ENCODE measurements at places on chromosomes 4 and X.

DNA sequence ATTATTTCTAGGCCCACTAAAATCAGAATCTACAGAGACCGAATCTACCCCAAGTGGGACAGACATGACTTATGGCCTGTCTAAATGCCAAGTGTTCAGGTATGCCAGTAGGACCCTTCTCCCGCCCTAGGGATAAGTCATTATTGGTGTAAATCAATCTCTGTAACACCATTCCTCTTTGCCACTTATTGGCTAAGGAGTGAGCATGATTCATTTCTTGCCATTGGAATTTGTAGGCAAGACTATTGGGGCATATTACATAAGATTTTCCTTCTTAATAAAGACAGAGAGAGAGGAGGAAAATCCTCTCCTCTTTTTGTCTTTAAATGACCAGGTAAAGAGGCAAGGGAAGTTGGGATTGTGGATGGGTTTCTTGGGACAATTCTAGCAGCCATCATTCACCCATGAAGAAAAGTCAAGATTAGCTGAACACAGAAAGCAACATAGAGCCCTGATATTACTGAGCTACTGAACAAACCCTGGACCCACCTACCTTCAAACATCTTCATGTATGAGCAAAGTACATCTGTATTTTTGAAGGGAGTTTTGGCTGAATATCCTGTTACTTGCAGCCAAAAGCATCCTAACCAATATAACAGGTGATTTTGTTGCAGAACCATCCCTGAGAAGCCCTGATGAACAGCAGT lies 2.6 kb downstream of the SLC9B2 start:
- no peak for DNase-seq

DNA sequence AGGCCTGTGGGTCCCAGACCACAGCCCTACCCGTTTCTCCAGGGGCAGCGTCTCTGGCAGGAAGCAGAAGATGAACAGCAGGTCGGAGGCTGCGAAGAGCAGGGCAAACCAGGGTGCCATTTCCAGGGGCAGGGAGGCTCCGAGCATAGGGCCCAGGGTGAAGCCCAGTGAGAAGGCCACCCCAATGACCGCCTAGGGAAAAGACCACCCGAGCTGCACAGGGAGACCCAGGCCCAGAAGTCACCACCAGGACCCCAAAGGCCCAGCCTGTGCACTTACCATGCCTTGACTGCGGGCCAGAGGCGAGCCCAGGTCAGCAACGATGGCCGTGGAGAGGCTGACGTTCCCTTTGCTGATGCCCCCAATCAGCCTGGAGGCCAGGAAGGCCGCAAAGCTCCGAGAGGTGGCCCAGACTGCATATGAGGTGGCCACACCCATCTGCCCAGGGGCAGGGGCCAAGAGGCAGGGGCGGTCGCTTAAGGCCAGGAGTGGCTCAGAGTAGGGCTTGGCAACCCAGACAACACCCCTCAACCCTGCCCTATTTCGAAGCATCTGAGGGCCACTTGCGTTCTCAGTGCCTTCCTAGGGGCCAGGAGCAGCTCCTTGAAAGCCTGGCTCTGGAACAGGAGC lies 30.8 kb downstream of the NOP14 start:
- DNase-seq = no peak

DNA sequence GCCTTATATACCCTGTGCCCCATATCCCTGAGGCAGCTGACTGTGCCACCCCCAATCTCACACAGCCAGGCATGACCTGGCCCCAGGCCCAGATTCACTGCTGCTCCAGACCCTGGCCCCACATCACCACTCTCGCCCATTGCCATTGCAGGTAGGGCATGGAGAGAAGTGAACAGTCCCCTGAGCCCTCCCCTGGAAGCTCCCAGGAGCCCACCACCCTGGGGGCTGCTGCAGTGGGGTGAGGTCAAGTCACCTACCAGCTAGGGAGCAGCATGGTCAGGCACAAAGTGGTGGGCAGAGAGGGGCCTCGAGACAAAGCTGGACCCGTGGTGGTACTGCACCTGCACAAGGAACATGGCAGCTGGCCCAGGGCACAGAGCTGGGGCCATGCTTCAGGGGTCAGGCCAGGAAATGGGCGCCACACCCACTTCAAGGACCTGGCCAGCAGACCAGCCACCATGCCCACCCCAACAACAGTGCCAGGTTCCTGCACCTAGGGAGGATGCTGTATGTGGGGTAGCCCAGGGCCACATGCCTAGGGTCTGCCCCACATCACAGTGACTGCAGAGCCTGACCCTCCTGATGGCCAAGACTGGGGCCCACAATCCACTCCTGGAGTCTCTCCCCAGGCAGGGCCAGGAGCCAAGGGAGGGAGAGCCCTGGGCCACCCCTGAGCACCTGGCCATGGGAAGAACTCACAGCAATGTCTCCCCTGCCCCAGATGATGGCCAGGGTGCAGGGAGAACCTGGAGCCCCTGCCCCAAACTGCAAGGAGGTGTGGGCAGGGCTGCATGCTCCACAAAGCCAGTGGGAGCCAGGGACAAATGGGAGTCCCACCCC lies 58.5 kb downstream of the COX18 start:
- DNase-seq = no peak

DNA sequence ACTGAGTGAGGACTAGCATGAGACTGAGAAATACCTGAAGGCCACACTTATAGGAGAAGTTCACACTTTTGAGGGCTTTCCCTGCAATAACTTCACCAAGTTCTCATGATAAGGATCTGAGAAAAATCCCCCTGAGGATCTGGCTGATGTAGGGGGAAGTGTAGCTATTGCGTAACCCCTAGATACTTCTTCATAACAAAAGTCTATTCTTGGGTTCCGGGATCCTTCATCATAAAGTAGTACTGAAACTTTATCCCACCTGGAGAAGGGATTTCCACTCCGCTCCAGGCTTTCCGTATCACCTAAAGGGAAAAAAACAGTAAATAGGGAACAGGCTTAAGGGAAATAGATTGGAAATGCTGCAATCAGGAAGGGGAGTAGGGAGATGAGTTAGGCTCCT lies 13.3 kb downstream of the USP27X start:
- DNase-seq = no peak

- DNase-seq = no peak
These were observed 51.4 kb downstream of the NPY5R start for GRCh38 chr4:163395055-163395454.

GRCh38 chr4:166143227-166143626 lies 270.2 kb downstream of the TLL1 start:
- DNase-seq = no peak

- no peak for DNase-seq
These were observed 9.9 kb downstream of the FAM200B start for GRCh38 chr4:15691346-15692135.

DNA sequence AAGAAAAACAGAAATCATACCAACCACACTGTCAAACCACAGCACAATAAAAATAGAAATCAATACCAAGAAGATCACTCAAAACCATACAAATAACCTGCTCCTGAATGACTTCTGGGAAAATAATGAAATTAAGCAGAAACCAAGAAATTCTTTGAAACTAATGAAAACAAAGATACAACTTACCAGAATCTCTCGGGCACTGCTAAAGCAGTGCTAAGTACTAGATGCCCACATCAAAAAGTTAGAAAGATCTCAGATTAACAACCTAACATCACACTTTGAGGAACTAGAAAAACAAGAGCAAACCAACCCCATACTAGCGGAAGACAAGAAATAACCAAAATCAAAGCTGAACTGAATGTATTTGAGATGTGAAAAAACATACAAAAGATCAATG lies 33.2 kb downstream of the AWAT2 start:
- no peak for DNase-seq

DNA sequence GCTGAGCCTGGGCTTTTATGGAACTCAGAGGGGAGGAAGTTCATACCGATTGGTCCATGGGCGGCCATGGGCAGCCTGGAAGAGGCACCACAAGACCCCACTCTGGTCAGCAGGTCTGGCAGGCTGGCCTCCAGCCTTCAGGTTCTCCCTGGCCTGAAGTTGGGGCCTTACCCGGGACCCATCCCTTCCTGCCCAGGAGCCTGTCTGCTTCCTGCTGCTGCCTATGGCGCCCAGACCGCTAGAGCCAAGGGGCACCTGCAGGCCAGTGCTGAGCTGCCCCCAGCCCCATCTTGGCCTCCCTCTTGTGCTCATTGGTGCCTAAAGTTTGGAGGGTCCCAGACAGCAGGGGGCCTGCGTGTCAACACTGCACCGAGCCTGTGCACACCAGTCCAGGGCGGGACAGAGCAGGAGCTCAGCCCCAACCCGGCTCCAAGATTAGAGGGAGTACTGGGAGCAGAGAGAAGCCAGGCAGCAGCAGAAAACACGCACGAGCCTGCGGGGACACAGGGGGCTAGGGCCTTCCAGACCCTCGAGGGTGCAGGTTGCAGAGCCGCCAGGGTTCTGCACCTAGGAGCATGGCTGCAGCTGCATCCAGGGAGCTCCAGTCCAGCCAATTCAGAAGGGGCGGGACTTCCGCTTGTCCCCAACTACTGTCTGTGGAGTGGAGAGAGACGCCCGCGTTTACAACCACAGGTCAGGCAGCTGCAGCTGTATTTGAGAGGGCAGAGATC lies 30.7 kb upstream of the ZNF280C start:
- no peak for DNase-seq

- DNase-seq = no peak
These were observed 6.7 kb upstream of the MSX1 start for GRCh38 chr4:4852591-4853362.

DNA sequence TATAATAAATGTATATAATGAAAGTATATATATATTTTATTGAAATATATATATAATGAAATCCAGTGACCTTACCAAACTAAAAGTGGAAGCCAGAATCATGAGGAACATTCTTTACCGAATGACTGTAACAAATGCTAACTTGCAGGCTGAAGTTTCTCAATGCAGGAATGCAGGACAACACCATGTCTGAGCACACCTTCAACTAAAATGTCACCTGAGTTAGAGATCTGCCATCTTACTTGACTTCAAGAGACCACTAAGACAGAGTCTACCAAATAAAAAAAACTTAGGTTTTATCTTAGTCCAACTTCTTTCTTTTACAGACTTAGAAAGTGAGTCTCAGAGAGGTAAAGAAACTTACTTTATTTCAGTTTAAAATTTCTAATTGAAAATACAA lies 176.2 kb downstream of the FSTL5 start:
- DNase-seq = no peak

GRCh38 chr4:13306356-13306755 lies 177.8 kb downstream of the RAB28 start:
- no peak for DNase-seq

DNA sequence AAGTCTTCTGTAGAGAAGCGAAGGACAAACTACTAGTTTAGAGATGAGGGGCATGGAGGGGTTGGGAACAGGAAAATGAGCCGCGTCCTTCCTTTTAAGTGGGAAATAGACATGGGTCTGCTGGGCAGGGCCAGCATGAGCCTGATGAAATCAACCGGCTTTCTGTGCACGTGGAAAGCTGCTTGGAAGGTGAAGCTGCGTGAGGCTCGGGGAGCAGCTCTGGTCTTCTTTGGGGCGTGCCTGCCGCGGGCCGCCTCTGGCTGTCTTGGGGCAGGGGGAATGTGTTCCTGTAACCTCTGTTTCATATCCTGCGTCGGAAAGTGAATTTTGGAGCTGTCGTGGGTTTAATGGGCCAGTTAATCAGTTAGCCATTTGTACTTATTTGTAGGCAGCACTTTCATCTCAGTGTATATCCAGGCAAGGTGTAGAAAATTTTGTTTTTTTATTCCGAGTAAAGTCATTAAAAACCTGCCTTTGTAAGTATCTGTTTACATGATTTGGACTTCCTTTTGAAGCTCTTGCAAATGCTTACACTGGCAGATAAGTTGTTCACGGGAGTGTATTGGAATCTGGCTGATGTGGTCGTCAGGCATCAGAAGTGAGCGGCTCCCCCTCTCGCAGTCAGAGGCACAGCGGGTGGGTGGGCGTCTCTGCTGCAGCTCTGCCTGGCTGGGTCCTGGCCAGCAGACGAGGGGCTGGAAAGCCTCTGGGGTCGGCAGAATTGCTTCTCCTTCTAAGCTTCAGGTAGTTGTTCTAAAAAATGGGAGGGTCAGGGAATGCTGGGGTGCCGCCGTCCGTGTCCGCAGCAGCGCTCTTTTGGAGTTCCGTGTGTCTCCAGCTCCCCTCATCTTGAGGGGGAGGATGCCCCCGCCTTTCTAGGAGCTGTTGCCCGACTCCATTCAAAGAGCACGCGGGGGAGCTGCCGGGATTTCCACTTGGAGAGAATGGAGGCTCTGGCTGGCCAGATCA lies 70.5 kb upstream of the HGFAC start:
- no peak for DNase-seq

- DNase-seq = no peak
These were observed 112.2 kb upstream of the PJA1 start for GRCh38 chrX:69277369-69277990.

GRCh38 chrX:51737091-51737490 lies 6.2 kb upstream of the GSPT2 start:
- DNase-seq = no peak

DNA sequence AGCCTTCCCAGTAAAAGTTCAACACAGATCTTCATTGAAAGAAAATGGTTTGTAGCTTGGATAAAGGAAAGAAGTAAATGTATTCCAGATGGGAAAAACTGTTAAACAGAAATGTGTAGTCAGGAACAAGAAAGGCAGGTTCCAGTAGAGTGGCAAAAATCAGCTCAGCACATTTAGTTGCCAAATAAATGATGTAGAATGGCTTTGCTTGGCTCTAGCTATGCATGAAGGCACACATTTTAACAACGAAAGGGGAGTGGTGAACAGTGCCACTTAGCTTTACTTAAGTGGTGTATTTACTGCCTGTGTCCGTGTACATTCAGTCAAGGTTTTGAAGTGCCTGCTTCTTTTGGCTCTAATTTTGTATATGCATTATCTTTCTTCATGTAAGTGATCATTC lies 644.5 kb upstream of the ATOH1 start:
- no peak for DNase-seq

DNA sequence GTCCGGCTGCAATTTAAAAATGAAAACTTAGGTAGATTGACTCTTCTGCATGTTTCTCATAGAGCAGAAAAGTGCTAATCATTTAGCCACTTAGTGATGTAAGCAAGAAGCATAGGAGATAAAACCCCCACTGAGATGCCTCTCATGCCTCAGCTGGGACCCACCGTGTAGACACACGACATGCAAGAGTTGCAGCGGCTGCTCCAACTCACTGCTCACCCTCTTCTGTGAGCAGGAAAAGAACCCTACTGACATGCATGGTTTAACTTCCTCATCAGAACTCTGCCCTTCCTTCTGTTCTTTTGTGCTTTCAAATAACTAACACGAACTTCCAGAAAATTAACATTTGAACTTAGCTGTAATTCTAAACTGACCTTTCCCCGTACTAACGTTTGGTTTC lies 41.0 kb downstream of the MAP7D3 start:
- DNase-seq = no peak

DNA sequence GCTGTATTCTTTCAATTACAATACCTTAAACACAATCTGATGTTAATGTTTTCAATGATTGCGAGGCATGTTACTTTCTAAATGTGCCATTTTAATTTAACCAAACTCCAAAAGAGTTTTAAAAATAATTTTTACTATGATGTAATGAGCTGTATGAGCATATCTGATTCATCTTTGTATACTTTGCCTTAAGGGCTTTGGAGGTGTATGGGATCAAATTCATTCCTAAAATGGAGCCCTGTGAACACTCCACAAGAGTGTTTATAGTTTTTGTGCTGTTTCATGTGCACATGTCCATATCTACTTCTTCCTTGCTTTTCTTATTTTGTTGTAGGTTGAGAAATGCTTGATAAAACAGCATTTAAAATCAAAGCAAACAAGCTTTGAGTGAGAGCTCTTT lies 82.4 kb downstream of the ATP10D start:
- no peak for DNase-seq

All from activated CD4-positive, CD25-positive, alpha-beta regulatory T cell treated with anti-CD3 and anti-CD28 coated beads, Interleukin-2, amount 50 U/mL, for 16 hours (primary cell).